ENCODE measurements at places on chromosomes 6 and 20.

DNA sequence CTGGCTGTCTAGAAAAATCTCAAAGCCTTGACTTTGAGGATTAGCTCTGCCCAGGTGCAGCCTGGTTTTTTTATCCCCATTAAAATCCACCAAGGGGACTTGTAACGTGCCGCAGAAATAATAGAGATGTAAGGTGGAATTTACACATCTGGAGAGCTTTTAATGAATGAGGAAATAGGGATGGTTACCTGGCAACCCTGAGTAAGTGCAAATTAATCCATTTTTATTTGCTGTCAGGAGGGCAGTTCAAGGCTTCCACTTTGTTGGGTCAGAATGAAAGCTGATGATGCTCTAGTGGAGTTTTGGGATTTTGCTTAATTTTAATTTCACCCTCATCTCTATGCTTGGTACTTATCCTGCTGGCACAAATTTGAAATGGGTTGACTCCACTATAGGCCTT lies 163.4 kb upstream of the CEP162 start:
- no peak for DNase-seq

- no peak for DNase-seq
Observed at GRCh38 chr6:98054453-98054852, 771.4 kb upstream of the MMS22L start.

DNA sequence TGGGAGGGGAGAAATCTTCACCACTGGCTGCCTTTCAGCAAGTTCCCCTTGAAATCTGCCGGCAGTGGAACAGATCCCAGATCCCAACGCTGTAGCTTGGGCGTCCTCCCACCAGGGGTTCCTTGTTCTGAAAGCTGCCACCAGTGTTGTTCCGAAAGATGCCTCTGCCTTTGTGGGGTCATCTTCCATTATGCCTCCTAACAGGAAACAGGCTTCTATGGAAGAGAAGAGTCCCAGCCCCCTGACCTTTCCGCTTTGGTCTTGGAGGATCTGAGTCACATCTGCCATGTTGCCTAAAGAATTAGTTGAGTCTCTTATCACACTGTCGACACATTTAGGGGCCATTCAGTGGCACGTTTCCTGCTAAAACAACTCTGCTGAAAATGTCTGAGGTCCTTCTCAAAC lies 57.5 kb upstream of the NFATC2 start:
- DNase-seq: no peak

GRCh38 chr20:53967527-53967926 lies 102.9 kb downstream of the BCAS1 start:
- no peak for DNase-seq

GRCh38 chr20:2086177-2086979 lies 15.2 kb upstream of the STK35 start:
- DNase-seq: no peak
